Chondrocyte (in vitro differentiated cells): ENCODE measurements at places on chromosomes 2 and 18. TPM values are rescaled to one million over a fixed set of nuclear protein-coding genes. Genes with fewer than 3 reads are reported as not detected.

Gene ARHGEF33
- total RNA-seq: 0.28 to 0.87 TPM (median 0.51 TPM) in 3 replicates

Gene CFC1
- total RNA-seq: not detected in 3 replicates

Gene AKAIN1
- total RNA-seq: not detected in 3 replicates

Gene ABCG5
- total RNA-seq: not detected in 3 replicates

Gene RAB6C
- 0.24 to 0.37 TPM (median 0.31 TPM) in 3 replicates for total RNA-seq

Gene REG1B
- total RNA-seq: not detected in 3 replicates

Gene CRYBA2
- not detected in 3 replicates for total RNA-seq

Gene TBC1D8
- total RNA-seq: 6.2 to 8.2 TPM (median 7.3 TPM) in 3 replicates

Gene STPG4
- 0.25 to 0.58 TPM (median 0.28 TPM) in 3 replicates for total RNA-seq

Gene GBX2
- total RNA-seq: 12.5 to 17.8 TPM (median 16.7 TPM) in 3 replicates

Gene RBKS
- total RNA-seq: 0.45 to 1.3 TPM (median 0.49 TPM) in 3 replicates

Gene SDC1
- 11.4 to 13.2 TPM (median 12.6 TPM) in 3 replicates for total RNA-seq

Gene MYO3B
- not detected in 3 replicates for total RNA-seq

Gene IAH1
- total RNA-seq: 66.6 to 72.9 TPM (median 67.8 TPM) in 3 replicates

Gene EFEMP1
- total RNA-seq: 9.5 to 39.6 TPM (median 38.6 TPM) in 3 replicates

Gene YES1
- 31.1 to 38.0 TPM (median 36.9 TPM) in 3 replicates for total RNA-seq
